ENCODE measurements at places on chromosomes 7 and 10. TPM values are rescaled to one million over a fixed set of nuclear protein-coding genes. Genes with fewer than 3 reads are reported as not detected.

- DNase-seq = no peak
- no peak overlapping the region for H3K4me3 ChIP-seq
- H3K27me3 ChIP-seq = no peaks in the 10 kb centered on the region
- no peak overlapping the region for H3K27ac ChIP-seq
- H3K4me1 ChIP-seq = peaks cover 5% of the 10 kb centered on the region
Observed at GRCh38 chr10:76302481-76302880, 871.1 kb downstream of the LRMDA start.

Gene TMEM168
- 67.9 TPM for polyA plus RNA-seq

Gene CSGALNACT2
- 31.4 TPM for polyA plus RNA-seq

Gene NUTM2E
- polyA plus RNA-seq = 1.7 TPM

Gene MRPS24
- polyA plus RNA-seq = 66.7 TPM

Data from left lung (tissue), 14 donors.